ENCODE measurements at places on chromosomes 7 and 10.

DNA sequence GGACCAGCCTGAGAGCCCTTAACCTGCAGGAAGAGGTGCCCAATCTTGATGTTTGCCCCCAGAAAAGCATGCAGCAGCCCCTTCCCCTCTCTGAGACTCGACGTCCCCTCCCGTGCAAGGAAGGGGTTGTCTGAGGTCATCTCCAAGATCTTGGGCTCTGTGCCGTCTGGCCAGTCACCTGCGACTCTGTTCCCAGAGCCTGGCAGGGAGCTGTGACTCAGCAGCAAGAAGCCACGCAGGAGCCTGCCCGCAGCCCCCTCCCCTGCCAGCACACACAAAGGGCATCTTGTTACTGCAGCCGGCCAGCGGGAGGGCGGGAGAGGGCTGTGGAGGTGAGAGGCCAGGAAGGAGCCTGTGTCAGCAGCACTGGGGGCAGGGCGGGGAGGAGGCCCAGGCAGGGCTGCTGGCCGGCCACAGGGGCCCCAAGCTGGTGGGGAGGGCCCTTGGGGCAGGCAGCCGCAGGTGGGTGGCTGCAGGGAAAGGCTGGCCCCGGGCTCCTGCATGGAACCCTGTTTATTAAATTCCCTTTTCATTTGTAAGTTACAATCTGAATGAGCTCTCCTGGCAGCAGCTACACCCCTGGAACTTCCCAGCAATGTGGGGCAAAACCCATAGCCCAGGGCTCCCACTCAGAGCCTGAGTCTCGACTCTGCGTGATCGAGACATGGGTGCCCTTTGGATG lies 103.7 kb upstream of the ZMIZ1 start:
- no peaks in the 10 kb centered on the region for H3K27me3 ChIP-seq
- H3K4me3 ChIP-seq, result no peak overlapping the region
- H3K36me3 ChIP-seq, result no peaks in the 10 kb centered on the region
- H3K27ac ChIP-seq, result no peak overlapping the region
- DNase-seq, result no peak

DNA sequence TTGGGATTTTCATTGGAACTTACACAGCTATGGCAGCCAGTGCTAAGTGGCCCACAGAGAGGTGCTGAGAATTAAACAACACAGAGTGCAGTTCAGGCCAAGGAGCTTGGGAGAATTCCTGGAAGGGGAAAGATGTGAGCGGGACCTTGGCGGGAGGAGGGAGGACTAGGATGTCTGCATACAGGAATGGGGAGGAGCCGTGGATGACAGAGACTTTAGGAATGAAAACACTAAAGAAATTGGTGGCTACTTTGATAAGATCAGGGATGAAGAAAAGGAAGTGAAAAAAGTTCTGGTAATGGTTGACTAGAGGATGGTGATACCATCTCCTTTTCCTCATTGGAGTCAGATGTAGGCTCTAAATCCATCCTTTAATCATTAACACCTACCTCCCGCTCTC lies 234.2 kb upstream of the FZD8 start:
- H3K4me1 ChIP-seq, result no peaks in the 10 kb centered on the region
- no peak overlapping the region for H3K4me3 ChIP-seq
- DNase-seq, result no peak
- H3K27me3 ChIP-seq, result no peaks in the 10 kb centered on the region
- H3K27ac ChIP-seq, result no peak overlapping the region

DNA sequence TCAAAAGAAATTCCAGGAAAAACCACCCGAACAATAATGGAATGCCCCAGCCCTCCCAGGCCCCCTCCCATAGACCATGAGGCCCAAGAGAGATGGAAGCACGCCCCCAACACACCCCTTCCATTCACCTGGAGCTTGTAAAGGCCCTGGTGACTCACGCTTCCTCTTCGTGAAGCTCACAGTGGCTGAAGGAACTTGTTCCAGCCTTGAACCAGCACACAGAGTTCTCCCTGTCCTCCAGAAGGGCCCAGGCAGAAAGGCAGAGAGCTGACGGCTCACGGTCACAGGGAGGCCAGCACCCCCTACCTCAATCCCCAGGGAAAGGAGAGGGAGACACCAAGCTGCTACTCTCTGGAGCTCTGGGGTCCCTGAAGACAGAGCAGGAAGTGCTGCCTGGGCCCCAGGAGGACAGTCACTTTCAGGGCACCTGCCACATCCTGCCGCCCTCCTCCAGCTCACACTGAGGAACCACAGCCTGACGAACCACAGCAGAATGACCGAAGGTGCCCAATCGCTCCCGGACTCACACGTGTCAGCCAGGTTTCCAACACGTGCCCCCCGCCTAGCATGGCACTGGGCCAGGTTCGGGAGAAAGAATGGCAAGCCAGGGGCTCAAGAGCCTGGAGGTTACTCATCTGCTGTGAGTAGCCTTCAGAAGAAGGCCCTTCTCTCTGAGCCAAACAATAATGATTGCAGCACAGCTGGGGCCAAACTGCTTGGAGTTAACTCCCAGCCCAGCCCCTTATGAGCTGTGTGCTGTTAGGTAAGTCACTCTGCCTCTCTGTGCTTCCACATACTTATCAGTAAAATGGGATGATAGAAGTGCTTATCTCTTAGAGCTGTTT lies 52.8 kb downstream of the DLG5 start:
- peak overlapping the region; percentile 90 for H3K27ac ChIP-seq
- DNase-seq, result peak; percentile 76
- H3K4me1 ChIP-seq, result peaks cover 36% of the 10 kb centered on the region
- H3K36me3 ChIP-seq, result no peaks in the 10 kb centered on the region
- H3K4me3 ChIP-seq, result peak overlapping the region; percentile 45
- H3K27me3 ChIP-seq, result no peaks in the 10 kb centered on the region

DNA sequence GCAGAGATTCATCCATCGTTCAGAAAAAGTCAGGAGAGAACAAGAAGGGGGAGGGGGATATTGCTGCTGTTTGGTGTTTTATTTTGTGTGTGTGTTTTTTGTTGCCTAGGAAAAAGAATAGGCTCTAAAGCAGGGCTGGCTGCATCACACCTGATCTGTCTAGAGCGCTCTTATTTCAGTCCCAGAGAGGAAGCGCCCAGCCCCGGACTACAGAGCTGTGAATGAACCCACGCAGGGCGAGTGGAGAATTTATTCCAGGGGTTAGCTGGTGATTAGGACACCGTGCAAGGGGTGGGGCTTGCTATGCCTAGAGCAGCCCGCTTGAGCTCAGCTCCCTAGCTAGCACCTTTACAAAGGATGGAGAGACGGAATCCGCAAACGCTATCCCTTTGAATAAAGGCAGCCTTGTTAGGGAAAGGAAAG lies 621 bp upstream of the FAM13C start:
- no peaks in the 10 kb centered on the region for H3K36me3 ChIP-seq
- peak overlapping the region; percentile 1 for H3K4me3 ChIP-seq
- H3K27ac ChIP-seq, result no peak overlapping the region
- H3K4me1 ChIP-seq, result peaks cover 3% of the 10 kb centered on the region
- no peak for DNase-seq

GRCh38 chr10:50384898-50385297 lies 133.6 kb upstream of the ASAH2 start:
- H3K4me3 ChIP-seq, result no peak overlapping the region
- no peaks in the 10 kb centered on the region for H3K27me3 ChIP-seq
- peaks cover 8% of the 10 kb centered on the region for H3K4me1 ChIP-seq
- no peak for DNase-seq

GRCh38 chr7:54678763-54679489 lies 80.1 kb downstream of the SEC61G start:
- H3K27ac ChIP-seq, result no peak overlapping the region
- no peak overlapping the region for H3K4me3 ChIP-seq
- H3K36me3 ChIP-seq, result no peaks in the 10 kb centered on the region
- no peak for DNase-seq
- no peaks in the 10 kb centered on the region for H3K4me1 ChIP-seq
- H3K27me3 ChIP-seq, result no peaks in the 10 kb centered on the region

- H3K4me3 ChIP-seq, result peak overlapping the region; percentile 20
- H3K36me3 ChIP-seq, result peaks cover 26% of the 10 kb centered on the region
- H3K27me3 ChIP-seq, result peaks cover 20% of the 10 kb centered on the region
- peaks cover 10% of the 10 kb centered on the region for H3K4me1 ChIP-seq
- no peak overlapping the region for H3K27ac ChIP-seq
These were observed 25.2 kb downstream of the NUP42 start for GRCh38 chr7:23207021-23207420.

- no peak overlapping the region for H3K27ac ChIP-seq
- peaks cover 2% of the 10 kb centered on the region for H3K27me3 ChIP-seq
- no peaks in the 10 kb centered on the region for H3K4me1 ChIP-seq
- H3K36me3 ChIP-seq, result no peaks in the 10 kb centered on the region
- no peak overlapping the region for H3K4me3 ChIP-seq
These were observed 18.8 kb downstream of the UNC5B start for GRCh38 chr10:71231206-71231605.

DNA sequence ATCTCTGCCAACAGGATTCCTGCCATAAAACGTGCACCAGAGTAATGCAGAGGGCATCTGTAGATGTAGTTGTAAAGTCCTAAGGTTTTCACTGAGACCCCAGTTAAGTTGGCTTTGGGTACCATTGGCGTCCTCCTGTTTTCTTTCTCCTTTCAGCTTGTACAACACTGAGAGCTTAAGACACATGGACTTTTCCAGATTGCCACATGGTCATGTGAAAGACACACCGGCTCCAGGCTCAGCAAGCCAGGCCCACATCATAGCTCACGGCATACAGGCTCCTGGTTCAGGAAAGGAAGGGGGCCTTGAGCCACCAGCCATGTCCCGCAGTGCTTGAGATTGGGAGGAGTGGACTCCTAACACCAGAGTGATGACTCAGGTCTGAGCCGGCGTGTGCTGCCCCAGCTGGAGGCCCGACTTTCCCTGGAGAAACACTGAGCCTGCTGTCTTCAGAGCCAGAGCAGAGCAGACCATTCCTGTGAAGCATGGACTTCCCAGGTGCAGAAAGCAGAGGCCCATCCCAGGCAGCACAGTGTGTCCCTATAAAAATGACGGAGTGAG lies 252.7 kb downstream of the PRPF18 start:
- H3K27ac ChIP-seq, result no peak overlapping the region
- no peaks in the 10 kb centered on the region for H3K4me1 ChIP-seq
- H3K27me3 ChIP-seq, result peaks cover 3% of the 10 kb centered on the region
- no peak for DNase-seq

- no peak overlapping the region for H3K4me3 ChIP-seq
- H3K27ac ChIP-seq, result no peak overlapping the region
- DNase-seq, result no peak
- H3K36me3 ChIP-seq, result peaks cover 34% of the 10 kb centered on the region
- peaks cover 59% of the 10 kb centered on the region for H3K4me1 ChIP-seq
- H3K27me3 ChIP-seq, result no peaks in the 10 kb centered on the region
These were observed 15.4 kb downstream of the CCSER2 start for GRCh38 chr10:84343831-84344230.

GRCh38 chr7:130829415-130829814 lies 95.4 kb upstream of the KLF14 start:
- H3K27me3 ChIP-seq, result peaks cover 3% of the 10 kb centered on the region
- no peak overlapping the region for H3K27ac ChIP-seq
- no peak overlapping the region for H3K4me3 ChIP-seq
- H3K4me1 ChIP-seq, result no peaks in the 10 kb centered on the region
- H3K36me3 ChIP-seq, result peaks cover 5% of the 10 kb centered on the region
- DNase-seq, result no peak

DNA sequence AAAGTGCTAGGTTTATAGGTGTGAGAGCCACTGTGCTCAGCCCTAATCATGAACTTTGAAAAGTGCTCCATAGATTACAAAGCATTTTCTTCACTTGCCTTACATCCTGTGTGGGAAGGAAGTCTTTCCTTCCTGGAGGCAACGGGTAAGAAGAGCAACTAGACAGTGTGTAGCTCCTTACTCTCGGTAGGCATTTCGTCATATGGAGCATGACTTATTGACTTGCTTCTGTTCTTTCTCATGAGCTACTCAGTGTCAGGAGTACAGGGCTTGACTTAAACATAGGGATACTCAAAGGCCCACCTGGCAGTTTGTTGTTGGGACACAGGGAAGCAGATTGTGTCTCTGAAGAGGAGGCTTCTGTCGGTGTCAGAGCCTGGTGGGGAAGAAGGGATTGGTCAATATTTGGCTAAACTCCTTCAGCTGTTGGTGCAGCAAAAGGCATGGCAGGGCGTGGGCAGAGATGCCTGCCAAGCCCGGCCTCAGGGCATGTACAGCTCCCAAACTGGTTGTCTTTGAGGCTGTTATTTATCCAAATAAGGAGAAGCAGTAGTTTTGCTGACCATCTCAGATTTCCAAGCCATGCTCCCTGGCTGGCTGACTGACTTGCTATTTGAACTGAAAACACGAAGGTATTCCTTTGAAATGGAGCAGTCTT lies 248.9 kb downstream of the KIAA1217 start:
- no peak for DNase-seq
- H3K36me3 ChIP-seq, result no peaks in the 10 kb centered on the region
- H3K4me1 ChIP-seq, result peaks cover 6% of the 10 kb centered on the region
- H3K4me3 ChIP-seq, result no peak overlapping the region
- no peak overlapping the region for H3K27ac ChIP-seq

DNA sequence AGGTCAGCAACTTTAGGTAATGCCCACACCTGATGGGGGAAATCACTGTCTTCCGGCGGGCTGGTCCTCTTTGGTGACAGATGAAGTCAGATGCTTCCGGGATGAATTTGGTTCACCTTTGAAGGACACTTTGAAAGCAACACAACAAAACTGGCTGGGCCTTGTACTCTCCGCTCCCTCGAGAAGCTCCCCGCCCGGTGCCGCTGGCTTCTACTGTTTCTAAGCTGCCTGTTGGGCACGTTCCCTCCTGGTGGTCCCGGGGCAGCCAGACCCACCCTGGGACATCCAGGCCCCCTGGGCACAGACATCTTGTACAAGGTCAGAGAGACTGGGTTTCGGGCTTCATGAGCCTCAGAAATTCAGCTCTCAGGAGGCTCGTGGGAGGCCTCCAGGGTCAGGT lies 452.3 kb downstream of the DNAJB6 start:
- no peak overlapping the region for H3K27ac ChIP-seq
- no peak overlapping the region for H3K4me3 ChIP-seq
- H3K4me1 ChIP-seq, result no peaks in the 10 kb centered on the region

GRCh38 chr7:145928937-145929336 lies 187.7 kb upstream of the CNTNAP2 start:
- H3K4me1 ChIP-seq, result no peaks in the 10 kb centered on the region
- H3K4me3 ChIP-seq, result no peak overlapping the region
- H3K27me3 ChIP-seq, result no peaks in the 10 kb centered on the region
- no peaks in the 10 kb centered on the region for H3K36me3 ChIP-seq
- no peak for DNase-seq

- no peak overlapping the region for H3K4me3 ChIP-seq
- H3K27ac ChIP-seq, result no peak overlapping the region
- no peak for DNase-seq
These were observed 31.6 kb downstream of the CTTNBP2 start for GRCh38 chr7:117841611-117842010.

- H3K4me1 ChIP-seq, result peaks cover 28% of the 10 kb centered on the region
- DNase-seq, result no peak
- no peak overlapping the region for H3K27ac ChIP-seq
- peaks cover 31% of the 10 kb centered on the region for H3K27me3 ChIP-seq
- H3K36me3 ChIP-seq, result peaks cover 17% of the 10 kb centered on the region
- H3K4me3 ChIP-seq, result peak overlapping the region; percentile 59
These were observed 2.7 kb downstream of the VGF start for GRCh38 chr7:101162551-101163278.

DNA sequence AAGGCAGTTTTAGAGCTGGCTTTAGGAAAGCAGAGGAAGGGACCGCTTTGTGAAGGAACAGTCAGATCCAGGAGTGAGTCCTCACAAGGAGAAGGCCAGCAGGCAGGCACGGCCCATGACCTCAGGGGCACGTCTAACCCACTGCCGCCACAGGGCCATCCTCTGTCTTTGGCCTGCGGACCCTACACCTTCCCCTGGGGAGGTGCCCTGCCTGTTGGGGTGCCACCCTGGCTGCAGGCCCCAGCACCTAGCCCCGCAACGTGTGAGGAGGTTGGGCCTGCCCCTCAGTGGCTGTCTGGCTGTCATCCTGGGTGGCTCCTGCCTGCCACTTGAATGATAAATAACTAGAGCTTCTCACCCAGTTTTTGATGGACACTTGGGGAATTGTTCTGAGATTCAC lies 31.0 kb upstream of the TRIM8 start:
- peaks cover 11% of the 10 kb centered on the region for H3K36me3 ChIP-seq
- peaks cover 52% of the 10 kb centered on the region for H3K4me1 ChIP-seq
- DNase-seq, result peak; percentile 26
- H3K4me3 ChIP-seq, result peak overlapping the region; percentile 43
